ENCODE measurements at places on chromosomes 1 and 21. TPM values are rescaled to one million over a fixed set of nuclear protein-coding genes. Genes with fewer than 3 reads are reported as not detected.

UTS2 gene
- total RNA-seq = not detected

PBX1 gene
- 17.9 TPM for total RNA-seq

AGMAT gene
- total RNA-seq = 0.28 TPM

BMP8B gene
- total RNA-seq = not detected

EPHA2 gene
- total RNA-seq = 24.0 TPM

ANGPTL7 gene
- total RNA-seq = under 0.01 TPM

HMGCS2 gene
- not detected for total RNA-seq

NTNG1 gene
- total RNA-seq = 2.3 TPM

PDE9A gene
- total RNA-seq = 0.90 TPM

COL9A2 gene
- total RNA-seq = 0.56 TPM

FAM151A gene
- not detected for total RNA-seq

SYT14 gene
- total RNA-seq = 1.4 TPM

GART gene
- total RNA-seq = 73.8 TPM

LCE1B gene
- not detected for total RNA-seq

RHBDL2 gene
- total RNA-seq = 0.36 TPM

TTLL7 gene
- 13.3 TPM for total RNA-seq

AK5 gene
- 54.7 TPM for total RNA-seq

AMY2A gene
- total RNA-seq = not detected

RIMS3 gene
- total RNA-seq = 0.28 TPM

ACTN2 gene
- total RNA-seq = under 0.01 TPM

SPATA46 gene
- not detected for total RNA-seq

TOMM20 gene
- 135 TPM for total RNA-seq

MLLT11 gene
- 5.3 TPM for total RNA-seq

LMX1A gene
- not detected for total RNA-seq

LRRIQ3 gene
- 1.8 TPM for total RNA-seq

PTCH2 gene
- total RNA-seq = under 0.01 TPM

SLC26A9 gene
- under 0.01 TPM for total RNA-seq

CYP4B1 gene
- total RNA-seq = not detected

MCOLN3 gene
- not detected for total RNA-seq

MRPL55 gene
- total RNA-seq = 48.9 TPM

GPA33 gene
- not detected for total RNA-seq

NGF gene
- 12.5 TPM for total RNA-seq

C1orf226 gene
- total RNA-seq = under 0.01 TPM

DENND2C gene
- total RNA-seq = 3.1 TPM

SLFNL1 gene
- under 0.01 TPM for total RNA-seq

SLC1A7 gene
- total RNA-seq = not detected

CLDN17 gene
- total RNA-seq = not detected

NCAM2 gene
- 5.0 TPM for total RNA-seq

DYNLT5 gene
- total RNA-seq = 0.18 TPM

RXRG gene
- not detected for total RNA-seq

OR2T33 gene
- not detected for total RNA-seq

ZCCHC17 gene
- 48.4 TPM for total RNA-seq

FCRL5 gene
- total RNA-seq = not detected

AADACL3 gene
- not detected for total RNA-seq

AZIN2 gene
- total RNA-seq = 2.2 TPM

PLA2G2C gene
- not detected for total RNA-seq

DPT gene
- not detected for total RNA-seq

HNRNPU gene
- 151 TPM for total RNA-seq

OR10J1 gene
- not detected for total RNA-seq

KIF26B gene
- total RNA-seq = 0.83 TPM

CD101 gene
- not detected for total RNA-seq

C2CD2 gene
- total RNA-seq = 25.3 TPM

PLEKHN1 gene
- 0.28 TPM for total RNA-seq
